Neural crest cell (in vitro differentiated cells): ENCODE measurements at places on chromosomes 2 and 18. TPM values are rescaled to one million over a fixed set of nuclear protein-coding genes. Genes with fewer than 3 reads are reported as not detected.

The LIMS1 gene
- 25.8 and 30.9 TPM in 2 replicates for total RNA-seq

The ADD2 gene
- 31.6 and 31.8 TPM in 2 replicates for total RNA-seq

The ESPNL gene
- 0.16 and 0.40 TPM in 2 replicates for total RNA-seq

The CTLA4 gene
- total RNA-seq, result 0.65 and 1.3 TPM in 2 replicates

The PCARE gene
- not detected in 2 replicates for total RNA-seq

The SLC38A11 gene
- not detected in 2 replicates for total RNA-seq

The NYAP2 gene
- total RNA-seq, result 0.35 and 0.36 TPM in 2 replicates

The RNF144A gene
- total RNA-seq, result 49.6 and 49.9 TPM in 2 replicates

DNA sequence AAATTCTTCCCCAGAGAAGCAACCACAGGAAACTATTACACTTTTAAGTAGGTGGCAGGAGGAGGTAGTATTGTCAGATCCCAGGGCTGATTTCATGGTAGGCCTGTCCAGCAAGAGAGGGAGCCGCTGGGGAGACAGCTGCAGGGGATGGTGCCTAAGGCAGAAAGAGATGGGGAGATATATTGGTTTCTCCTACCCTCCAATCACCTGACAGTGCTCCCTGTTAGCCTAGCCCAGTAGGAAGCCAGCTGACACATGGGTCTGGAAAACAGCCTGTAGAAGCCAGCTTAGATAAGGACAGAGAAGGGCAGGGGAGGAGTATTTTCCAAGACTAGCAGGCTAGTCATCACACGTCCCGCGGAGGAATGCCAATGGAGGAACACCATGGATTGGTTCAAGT lies 8.2 kb upstream of the SPOPL start:
- no peaks in the 10 kb centered on the region for H3K27me3 ChIP-seq
- H3K4me3 ChIP-seq, result no peak overlapping the region
- peaks cover 8% of the 10 kb centered on the region for H3K4me1 ChIP-seq
- H3K27ac ChIP-seq, result no peak overlapping the region
- DNase-seq, result no peak
- H3K36me3 ChIP-seq, result no peaks in the 10 kb centered on the region

GRCh38 chr18:21991886-21992285 lies 177.5 kb upstream of the GATA6 start:
- H3K36me3 ChIP-seq, result no peaks in the 10 kb centered on the region
- peaks cover 4% of the 10 kb centered on the region for H3K27me3 ChIP-seq
- DNase-seq, result no peak
- H3K27ac ChIP-seq, result no peak overlapping the region
- H3K4me3 ChIP-seq, result no peak overlapping the region
- peaks cover 4% of the 10 kb centered on the region for H3K4me1 ChIP-seq

DNA sequence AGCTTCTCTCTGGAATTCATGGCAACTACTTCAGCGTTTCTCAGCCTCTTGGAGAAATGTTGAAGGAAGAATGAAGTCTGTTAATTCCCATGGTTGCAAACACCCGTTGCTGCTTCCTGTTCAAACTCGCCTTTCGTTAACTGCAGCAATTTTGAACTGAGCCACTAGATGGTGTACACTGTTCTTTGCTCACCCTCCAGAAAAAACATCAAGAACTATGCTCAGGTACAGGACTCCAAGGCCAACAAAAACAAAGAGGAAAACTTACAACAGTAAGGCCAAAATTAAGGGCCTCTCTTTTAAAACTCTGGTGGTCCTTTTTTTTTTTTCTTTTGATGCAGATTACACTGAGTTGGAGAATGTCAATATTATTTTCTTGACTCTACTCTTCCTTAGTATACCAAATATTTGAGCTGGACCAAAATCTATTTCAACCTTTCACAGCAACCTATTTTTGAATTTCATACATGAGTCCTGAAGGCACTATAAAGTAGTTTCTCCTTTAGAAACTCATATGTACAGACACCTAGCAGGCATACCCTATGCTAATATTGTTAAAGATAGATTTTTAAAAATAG lies 58.2 kb downstream of the KLHL14 start:
- H3K27me3 ChIP-seq, result no peaks in the 10 kb centered on the region
- DNase-seq, result peak; percentile 47
- H3K27ac ChIP-seq, result no peak overlapping the region
- H3K4me1 ChIP-seq, result peaks cover 5% of the 10 kb centered on the region

GRCh38 chr2:239610457-239611221 lies 209.8 kb upstream of the HDAC4 start:
- no peak overlapping the region for H3K4me3 ChIP-seq
- no peaks in the 10 kb centered on the region for H3K27me3 ChIP-seq
- DNase-seq, result no peak
- H3K36me3 ChIP-seq, result no peaks in the 10 kb centered on the region
- H3K4me1 ChIP-seq, result peaks cover 20% of the 10 kb centered on the region
- no peak overlapping the region for H3K27ac ChIP-seq

DNA sequence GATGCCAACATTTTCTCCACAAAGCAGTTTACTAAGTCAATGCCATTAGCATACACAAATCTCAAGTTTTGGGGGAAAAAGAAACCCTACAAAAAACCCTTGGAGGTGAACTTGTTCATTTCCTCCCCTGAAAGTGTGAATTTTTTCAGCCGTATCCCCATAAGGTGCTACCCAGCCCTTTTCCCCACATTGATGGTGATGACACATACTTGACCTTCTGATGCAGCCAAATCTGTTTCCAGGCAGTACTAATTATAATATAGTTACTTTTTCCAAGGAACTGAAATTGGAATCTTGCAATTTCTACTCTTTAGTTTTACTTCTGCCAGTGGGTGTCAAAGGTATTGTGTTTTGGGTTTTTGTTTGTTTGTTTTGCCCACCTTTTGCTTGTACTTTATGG lies 474.5 kb downstream of the TGIF1 start:
- no peak overlapping the region for H3K4me3 ChIP-seq
- no peak overlapping the region for H3K27ac ChIP-seq
- H3K4me1 ChIP-seq, result no peaks in the 10 kb centered on the region
- DNase-seq, result no peak
- no peaks in the 10 kb centered on the region for H3K36me3 ChIP-seq

DNA sequence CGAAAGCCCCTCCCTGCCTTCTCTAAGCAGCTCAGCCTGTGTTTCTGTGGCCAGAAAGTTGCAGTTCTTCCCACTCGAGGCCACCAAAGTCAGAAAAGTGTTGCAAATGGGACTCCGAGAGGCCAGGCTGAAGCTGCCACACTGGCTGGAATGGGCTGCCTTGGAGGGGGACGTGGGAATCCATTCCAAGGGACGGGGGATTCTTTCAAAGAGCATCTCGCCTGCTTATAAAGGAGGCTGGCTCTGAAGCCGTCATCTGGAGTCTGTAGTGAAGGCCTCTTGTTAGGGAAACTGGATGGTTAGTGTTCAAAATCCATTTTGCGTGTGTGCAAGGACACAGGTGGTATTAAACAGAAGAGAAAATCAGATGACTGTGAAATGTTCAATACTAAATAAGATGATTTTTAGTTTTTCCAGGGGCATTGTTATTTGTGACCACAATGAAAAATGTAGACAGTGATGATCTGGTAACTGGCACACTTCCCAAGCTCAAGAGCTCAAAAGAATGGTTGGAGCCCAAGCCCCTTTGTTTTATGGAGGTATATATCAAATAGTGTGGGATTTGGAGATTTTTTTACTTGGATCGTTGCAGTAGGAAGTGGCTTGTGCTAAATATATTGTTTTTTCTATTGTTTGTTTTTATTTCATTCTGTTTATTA lies 782 bp downstream of the FAM228B start:
- DNase-seq, result no peak
- peaks cover 3% of the 10 kb centered on the region for H3K36me3 ChIP-seq
- H3K27ac ChIP-seq, result peak overlapping the region; percentile 82
- H3K4me1 ChIP-seq, result peaks cover 35% of the 10 kb centered on the region
- H3K4me3 ChIP-seq, result peak overlapping the region; percentile 90

GRCh38 chr18:55106906-55107305 lies 147.6 kb upstream of the CCDC68 start:
- no peaks in the 10 kb centered on the region for H3K27me3 ChIP-seq
- H3K36me3 ChIP-seq, result no peaks in the 10 kb centered on the region
- DNase-seq, result no peak

GRCh38 chr2:18232731-18233438 lies 327.6 kb downstream of the RDH14 start:
- peaks cover 14% of the 10 kb centered on the region for H3K27me3 ChIP-seq
- no peak overlapping the region for H3K4me3 ChIP-seq
- no peak overlapping the region for H3K27ac ChIP-seq
- H3K4me1 ChIP-seq, result no peaks in the 10 kb centered on the region

GRCh38 chr2:225086915-225087314 lies 44.6 kb upstream of the DOCK10 start:
- no peaks in the 10 kb centered on the region for H3K27me3 ChIP-seq
- H3K36me3 ChIP-seq, result no peaks in the 10 kb centered on the region
- H3K4me3 ChIP-seq, result no peak overlapping the region
- DNase-seq, result no peak
- H3K27ac ChIP-seq, result no peak overlapping the region
- H3K4me1 ChIP-seq, result no peaks in the 10 kb centered on the region

DNA sequence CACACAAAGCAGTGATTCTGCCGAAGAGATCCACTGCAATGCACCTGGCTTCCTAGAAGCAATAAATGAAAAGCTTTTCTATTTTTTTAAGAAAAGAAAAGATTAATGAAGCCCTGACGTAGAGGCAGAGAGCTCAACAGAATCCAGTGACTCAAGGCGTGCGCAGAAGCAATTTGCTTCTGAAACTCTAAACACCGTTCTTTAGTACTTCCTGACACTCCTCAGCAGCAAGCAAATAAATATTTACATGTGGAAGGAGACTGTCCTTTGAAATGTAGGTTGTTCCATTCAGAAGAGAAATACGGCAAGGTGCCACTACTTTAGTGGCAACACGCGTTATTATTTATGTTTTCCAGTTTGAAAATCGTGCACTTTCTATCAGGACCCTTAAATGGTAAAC lies 126.2 kb upstream of the ZNF516 start:
- H3K4me3 ChIP-seq, result peak overlapping the region; percentile 40
- peaks cover 54% of the 10 kb centered on the region for H3K4me1 ChIP-seq
- DNase-seq, result no peak

DNA sequence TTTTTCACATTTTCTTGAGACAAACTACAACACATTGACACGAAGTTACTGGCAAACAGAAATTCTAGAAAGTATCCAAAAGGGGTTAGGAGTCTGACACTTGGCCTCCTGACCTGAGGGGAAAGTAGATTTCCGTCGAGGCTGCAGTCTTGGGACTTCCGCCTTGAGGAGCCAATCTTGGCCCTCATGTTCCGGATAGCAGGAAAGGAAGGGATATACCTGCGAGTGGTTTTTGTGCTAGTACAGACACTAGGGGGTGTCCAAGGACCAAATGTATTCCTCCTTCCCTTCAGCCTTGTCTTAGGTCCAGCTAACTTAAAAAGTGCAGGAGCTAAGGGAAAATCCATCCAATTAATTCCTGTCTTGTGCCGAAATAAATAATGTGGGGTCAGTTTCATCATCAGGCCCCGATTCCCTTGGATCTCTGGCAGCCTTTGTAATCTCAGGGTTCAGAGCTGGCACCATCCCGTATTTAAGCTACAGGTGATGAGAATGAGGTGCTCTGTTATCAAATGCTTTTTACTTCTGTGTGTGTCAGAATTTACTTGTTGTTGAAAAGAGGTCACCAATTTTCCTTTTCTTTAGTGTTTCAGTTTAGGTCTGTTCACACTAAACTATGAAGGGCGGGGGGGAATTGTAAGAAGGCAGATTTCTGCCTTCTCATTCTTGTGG lies 330.2 kb upstream of the FANCL start:
- H3K27me3 ChIP-seq, result no peaks in the 10 kb centered on the region
- peaks cover 19% of the 10 kb centered on the region for H3K4me1 ChIP-seq
- peak; percentile 5 for DNase-seq
- H3K27ac ChIP-seq, result no peak overlapping the region
- no peak overlapping the region for H3K4me3 ChIP-seq
- no peaks in the 10 kb centered on the region for H3K36me3 ChIP-seq
